ENCODE measurements at places on chromosomes 1 and 21.

GRCh38 chr1:103441342-103441741 lies 84.2 kb upstream of the RNPC3 start:
- DNase-seq: no peak

- DNase-seq: no peak
These were observed 46.9 kb downstream of the PKN2 start for GRCh38 chr1:88730995-88731394.

GRCh38 chr1:7223334-7224080 lies 438.3 kb downstream of the CAMTA1 start:
- no peak for DNase-seq

DNA sequence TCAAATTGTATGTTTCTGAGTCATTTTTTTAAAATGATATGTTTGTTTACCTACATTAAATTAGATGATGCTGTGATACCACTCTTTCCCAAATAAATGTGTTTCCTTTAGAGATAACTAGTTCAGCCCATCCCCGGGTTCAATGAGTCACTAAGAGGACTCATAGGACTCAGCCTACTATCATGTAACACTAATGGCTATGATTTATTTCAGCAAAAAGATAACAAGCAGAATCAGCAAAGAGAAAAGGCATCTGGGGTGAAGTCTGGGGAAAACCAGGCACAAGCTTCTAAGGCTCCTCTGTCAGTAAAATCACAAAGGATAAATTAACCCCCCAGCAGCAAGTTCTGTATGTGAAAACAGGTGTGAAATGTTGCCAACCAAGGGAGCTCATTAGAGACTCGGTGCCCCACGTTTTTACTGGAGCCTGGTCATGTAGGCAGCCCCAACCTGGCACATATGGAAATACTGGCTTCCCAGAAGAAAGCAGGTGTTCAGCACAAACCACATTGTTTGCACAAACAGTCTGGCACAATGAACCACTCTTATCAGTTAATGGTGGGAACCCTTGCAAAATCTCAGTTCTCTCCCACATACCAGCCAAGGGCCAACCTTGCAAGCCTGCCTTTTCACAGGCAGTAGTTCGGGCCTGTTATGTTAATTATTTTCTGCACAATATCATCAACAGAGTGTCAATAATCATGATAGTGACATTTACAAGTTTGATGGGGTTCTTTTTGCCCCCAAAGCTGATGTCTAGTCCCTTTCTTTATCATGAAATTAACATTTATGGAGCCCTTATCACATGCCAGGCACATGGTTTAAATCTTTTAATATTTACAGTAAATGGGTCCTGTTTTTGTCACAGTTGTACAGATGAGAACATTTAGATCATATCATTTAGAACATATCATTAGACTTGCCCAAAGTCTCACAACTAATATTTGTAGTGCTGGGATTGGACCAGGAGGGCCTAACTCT lies 23.1 kb upstream of the CNN3 start:
- no peak for DNase-seq

DNA sequence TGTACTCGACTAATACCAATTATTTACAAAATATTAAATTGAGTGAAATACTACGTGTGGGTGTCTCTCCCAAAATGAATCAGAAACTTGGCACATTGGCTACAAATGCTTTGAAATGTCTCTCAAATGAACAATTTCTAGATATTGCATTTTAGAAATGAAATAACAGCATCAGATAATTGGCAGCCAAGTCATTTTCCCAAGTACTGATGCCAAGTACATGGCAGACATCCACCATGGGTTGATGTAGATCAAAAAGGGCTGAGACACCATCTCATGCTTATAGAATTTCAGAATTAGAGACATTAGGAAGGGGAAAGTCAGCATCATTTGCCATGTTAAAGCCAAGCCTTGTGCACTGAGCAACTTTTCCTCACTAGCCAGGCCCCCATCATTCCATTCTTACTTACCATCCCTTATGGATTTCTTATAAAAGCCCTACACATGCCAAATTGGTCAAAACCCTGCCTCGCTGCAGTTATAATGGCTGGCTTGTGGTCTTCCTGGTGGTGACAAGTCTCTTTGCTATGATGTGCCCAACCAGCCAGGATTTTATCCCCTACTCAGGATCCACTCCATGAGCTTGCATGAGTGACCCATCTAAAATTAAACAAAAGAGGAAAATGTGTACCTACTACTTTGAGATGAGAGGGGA lies 73.1 kb downstream of the GREM2 start:
- no peak for DNase-seq

DNA sequence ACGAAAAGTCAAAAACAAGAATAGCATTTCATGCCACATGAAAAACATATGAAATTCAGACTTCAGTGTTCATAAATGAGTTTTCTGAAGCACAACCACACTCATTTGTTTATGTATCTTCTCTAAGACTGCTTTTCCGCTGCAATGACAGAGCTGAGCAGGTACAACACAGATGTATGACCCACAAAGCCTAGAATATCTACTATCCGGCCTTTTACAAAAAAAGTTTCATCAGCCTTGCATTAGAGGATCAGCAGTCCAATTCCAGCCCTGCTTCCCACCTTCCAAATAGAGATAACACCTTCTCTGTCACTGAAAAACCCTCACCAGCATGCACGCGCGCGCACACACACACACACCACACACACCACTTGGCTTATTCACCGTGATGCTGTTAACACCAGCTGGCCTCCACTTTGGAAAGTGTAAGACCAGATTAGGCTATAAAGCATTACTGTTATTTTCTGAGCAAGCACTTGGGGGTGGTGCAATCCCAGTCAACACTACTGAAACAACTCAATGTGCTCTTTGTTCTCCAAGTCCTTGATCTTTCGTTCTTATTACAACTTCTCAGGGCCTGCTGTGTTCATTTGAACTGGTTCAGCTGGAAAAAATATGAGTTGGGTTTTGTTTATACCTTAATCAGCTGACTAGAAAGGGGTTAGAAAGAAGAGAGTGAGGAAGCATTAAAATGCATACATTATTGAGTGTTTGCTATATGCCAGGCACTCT lies 90.0 kb downstream of the GLUL start:
- no peak for DNase-seq

GRCh38 chr1:112818990-112819689 lies 104.0 kb upstream of the PPM1J start:
- peak; percentile 8 for DNase-seq

DNA sequence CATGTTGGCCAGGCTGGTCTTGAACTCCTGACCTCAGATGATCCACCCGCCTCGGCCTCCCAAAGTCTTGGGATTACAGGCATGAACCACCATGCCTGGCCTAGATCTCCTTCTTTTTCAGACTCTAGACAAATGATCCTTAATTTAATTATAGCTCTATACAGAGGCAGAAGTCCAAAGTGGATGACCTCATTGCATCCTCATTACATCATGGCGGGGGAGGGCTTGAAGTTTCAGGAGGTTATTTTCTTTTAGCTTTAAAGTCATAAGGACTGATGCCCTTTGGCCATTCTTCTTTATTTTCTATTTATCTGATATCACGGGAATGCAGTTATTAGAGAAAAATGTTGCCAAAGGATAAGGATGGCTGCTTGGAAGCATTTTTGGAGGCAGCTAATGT lies 14.1 kb upstream of the MARK1 start:
- no peak for DNase-seq

DNA sequence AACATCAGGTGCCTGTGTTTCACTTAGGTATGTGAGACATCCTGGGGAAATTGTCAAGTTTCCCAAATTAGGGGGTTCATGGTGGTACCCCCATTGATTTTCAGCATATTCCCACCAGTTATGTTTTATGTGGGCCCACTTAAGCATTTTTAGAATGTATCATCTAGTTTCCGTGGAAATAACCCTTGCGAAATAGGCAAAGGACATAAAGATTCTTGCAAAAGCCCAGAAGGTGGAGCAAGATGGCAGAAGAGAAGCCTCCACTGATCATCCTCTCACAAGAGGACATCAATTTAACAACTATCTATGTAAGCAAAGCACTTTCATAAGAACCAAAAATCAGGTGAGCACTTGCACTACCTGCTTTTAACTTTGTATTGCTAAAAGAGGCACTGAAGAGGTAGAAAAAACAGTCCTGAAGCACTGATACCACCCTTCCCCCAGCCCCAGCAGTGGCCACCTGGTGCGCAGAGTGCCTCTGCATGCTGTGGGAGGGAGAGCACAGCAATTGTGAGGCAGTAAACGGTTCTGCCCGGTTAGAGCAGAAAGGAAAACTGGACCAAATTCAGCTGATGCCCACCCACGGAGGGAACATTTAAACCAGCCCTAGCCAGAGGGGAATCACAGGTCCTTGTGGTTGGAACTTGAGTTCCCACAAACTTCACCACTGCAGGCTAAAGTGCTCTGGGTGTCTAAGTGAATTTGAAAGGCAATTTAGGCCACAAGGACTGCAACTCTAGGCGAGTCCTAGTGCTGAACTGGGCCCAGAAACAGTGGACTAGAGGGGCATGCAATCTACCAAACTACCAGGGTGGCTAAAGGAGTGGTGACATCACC lies 23.2 kb downstream of the MCOLN2 start:
- DNase-seq: no peak

DNA sequence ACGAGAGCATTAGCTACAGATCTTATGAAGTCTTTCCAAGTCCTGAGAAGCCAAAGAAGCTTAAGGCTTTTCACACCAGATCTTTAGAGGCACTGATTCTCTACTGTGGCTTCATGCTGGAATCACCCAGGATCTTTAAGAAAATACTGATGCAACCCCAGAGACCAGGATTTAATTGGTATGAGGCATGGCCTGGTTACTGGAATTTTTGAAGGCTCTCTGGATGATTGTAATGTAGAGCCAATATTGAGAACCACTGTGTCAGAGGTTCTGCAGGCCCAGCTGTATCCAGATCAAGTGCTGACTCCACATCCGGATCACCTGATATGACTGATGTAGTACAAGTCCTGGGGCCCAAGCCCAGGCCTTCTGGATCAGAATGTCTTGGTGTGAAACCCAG lies 105.7 kb downstream of the PLPPR5 start:
- no peak for DNase-seq

DNA sequence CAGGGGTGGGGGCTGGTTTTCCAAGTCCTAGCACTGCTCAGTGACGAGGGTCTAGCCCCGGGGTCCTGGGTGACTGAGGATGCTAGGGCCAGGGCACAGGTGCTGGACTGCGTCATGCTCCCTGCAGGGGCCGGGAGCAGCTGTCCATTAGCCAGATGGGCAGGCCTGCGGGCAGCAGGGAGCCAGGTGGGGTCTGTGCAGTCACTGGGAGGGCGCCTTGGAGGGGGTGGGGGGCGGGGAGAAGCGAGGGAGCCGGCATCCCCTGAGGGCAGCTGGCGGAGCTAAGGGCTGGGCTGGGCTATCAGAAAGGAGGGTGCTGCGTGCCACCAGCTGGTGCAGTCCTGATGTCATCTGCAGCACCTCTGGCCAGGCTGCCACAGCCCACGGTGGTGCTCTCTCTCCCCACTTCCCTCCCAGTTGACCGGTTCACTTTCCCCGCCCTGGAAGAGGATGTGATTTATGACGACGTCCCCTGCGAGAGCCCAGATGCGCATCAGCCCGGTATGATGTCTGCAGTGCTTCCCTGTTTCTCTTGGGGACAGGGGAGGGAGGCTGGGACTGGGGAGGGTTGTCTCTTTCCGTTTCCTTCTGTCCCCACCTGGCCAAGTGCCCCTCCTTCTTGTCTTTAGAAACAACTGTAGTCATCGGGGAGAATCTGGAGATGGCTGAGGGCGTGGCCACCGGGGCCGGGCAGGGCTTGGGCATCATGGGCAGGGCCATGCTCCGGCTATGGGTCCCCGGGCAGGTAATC lies 63.8 kb downstream of the ARHGEF10L start:
- no peak for DNase-seq

GRCh38 chr1:188402986-188403385 lies 1574.2 kb downstream of the PLA2G4A start:
- no peak for DNase-seq

DNA sequence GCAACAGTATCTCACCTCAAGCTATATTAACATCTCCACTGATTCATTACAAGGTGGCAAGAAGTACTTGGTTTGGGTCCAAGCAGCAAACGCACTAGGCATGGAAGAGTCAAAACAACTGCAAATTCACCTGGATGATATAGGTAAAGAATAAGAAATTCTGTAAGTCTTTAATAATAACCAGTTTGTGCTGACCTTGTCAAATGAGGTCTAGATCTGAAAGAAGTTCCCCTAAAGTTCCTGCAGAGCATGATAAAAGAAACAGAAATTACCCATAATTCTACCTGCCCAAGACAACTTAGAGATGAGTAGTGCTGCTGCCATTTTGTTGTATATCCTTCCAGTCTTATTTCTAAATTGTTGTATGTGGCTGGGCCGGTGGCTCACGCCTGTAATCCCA lies 34.5 kb downstream of the IL23R start:
- no peak for DNase-seq

DNA sequence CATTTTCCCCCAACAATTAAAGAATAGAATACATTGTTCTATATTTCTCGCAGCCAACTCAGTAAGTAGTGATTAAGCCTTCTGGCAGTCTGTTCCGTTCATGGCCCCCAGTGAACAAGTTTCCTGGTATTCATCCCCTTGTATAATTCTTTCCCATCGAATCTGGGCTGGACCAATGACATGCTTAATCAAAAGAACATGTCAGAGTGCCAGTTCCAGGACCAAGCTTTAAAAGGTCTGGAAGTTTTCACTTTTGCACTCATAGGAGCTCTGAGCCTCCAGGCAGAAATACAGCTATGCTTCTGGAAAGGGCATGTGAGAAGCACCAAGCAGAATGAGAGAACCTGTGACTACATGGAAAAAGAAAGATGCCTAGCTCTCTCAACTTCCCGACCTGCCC lies 22.5 kb upstream of the DPYD start:
- no peak for DNase-seq

- DNase-seq: peak; percentile 17
These were observed 63.2 kb downstream of the WNT9A start for GRCh38 chr1:227884370-227885134.

- no peak for DNase-seq
These were observed 843.9 kb downstream of the AMY1C start for GRCh38 chr1:104593413-104594187.

GRCh38 chr1:61570191-61570590 lies 154.8 kb downstream of the TM2D1 start:
- DNase-seq: no peak

GRCh38 chr1:11499601-11500331 lies 20.8 kb downstream of the DISP3 start:
- no peak for DNase-seq

GRCh38 chr1:149937759-149938158 lies 1.1 kb upstream of the MTMR11 start:
- no peak for DNase-seq

DNA sequence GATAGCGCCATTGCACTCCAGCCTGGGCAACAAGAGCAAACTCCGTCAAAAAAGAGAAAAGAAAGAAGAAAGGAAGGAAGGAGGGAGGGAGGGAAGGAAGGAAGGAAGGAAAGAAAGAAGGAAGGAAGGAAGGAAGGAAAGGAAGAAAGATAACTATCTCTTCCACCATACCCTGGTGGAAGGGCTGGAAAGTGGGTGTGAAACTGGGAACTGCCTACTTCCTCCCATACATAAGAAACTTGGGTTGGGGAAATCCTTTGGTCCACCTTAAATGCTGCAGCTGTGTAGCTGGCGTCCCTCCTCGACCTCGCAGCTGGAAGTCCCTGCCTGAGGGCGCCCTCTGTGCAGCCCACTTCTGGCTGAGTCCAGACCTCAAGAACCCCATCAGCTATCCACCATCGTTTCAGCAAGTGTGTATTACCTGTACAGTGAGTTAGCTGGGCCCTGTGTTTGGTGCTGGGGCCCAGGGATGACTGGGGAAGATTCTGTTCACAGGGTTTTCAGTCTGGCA lies 4.6 kb upstream of the FAM167B start:
- DNase-seq: peak; percentile 48

- peak; percentile 90 for DNase-seq
These were observed 73.4 kb downstream of the PIK3CD start for GRCh38 chr1:9724706-9725476.
